ENCODE measurements at places on chromosomes 12 and 14.

- peak; percentile 56 for DNase-seq
These were observed 45.3 kb upstream of the ANO6 start for GRCh38 chr12:45170456-45171042.

- no peak for DNase-seq
These were observed 644 bp upstream of the PPP4R4 start for GRCh38 chr14:94173471-94173884.

DNA sequence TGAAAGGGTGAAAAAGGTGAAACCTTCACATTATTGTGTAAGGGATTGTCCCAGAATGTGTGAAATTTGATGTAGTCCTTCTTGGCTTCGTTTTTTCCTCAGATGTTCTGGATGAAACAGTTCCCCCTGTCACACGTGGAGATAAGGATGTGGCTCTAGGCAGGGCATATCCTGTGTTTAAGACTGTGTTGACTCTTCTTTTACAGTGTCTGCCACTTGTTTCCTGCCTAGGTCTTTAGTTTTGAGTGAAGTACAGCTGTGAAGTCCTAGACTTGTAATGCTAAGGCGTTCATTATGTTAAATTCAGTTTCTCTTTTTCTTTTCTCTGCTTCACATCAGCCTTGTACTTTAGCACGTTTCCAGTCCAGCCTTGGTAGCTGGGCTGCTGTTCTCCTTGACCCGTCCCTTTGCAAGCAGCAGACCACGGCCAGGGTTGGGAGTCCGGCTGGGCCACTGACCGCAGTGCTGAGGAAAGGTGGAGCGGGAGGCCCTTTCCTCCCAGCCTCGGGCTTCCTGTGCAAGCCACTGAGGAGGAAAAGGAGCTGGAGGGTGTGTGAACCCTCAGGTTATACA lies 59.1 kb downstream of the RASSF3 start:
- peak; percentile 36 for DNase-seq

GRCh38 chr12:66900616-66901015 lies 221.7 kb upstream of the GRIP1 start:
- no peak for DNase-seq

GRCh38 chr12:8890313-8891085 lies 23.8 kb upstream of the PHC1 start:
- DNase-seq: peak; percentile 45

DNA sequence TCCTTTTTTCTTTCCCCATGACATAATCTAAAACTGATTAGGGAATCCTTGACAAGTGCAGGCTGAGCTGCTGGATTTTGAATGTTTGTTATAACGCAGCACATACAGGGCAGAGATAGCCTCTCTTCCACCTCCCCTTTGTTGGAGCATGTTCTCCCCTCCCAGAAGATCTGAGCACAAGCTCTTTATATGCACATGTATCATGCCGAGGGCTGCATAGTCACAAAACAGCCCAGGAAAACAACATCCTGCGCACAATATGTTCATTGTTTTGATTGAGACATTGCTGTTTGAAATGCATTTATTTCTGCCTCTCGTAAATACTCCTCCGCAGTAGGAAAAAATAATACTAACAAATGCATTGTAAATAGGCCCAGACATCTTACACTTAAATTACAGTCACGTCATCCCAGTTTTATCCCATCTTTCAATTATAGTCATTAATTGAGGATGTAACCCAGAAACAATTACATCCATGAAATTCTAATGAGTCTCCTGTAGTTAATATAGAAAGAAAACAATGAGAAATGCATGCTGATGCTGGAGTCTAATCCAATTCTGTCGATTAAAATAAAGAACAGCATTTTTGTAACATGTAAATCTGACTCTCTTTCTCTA lies 401.8 kb downstream of the BTG1 start:
- DNase-seq: no peak

DNA sequence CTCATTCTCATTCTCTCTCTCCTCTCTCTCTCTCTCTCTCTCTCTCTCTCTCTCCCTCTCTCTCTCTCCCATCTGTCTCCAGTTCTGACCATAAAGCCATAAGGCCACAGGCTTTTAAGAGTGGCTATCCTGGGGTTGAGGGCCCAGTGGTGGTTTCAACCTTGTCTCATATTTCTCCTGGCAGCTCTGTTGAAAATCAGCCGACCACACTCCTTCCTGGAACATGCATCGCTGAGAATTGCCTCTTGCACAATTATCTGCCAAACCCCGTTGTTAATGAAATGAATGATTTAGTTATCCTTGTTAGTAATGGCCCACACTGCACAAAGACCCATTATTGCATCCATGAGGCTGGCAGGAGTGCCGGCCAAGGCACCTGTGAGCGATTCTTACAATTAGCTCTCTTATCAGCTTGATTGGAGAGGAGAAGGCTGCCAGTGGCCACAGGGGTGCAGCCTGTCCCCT lies 30.4 kb upstream of the KCNA5 start:
- no peak for DNase-seq

DNA sequence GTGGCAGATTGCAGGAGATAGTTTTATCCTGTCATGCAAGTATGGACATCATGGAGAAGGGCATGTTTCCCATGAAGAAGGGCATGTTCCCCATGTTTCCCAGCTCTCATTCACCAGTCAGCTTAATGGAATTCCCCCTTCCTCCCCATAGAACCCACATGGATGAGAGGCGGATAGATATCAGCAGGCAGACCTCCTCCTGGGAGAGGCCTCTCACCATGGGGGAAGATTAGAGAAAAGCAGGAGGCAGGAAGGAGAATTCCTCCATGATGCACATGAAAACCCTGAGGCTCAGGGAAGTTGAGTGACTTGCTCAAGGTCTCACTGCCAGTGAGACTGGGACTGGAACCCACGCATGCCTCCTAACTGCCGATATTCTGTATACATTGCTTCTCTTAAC lies 92.9 kb upstream of the FOXN3 start:
- no peak for DNase-seq

GRCh38 chr14:105878125-105878524 lies 351.7 kb downstream of the TMEM121 start:
- no peak for DNase-seq

- no peak for DNase-seq
These were observed 10.1 kb downstream of the GALNT16 start for GRCh38 chr14:69270097-69270496.

DNA sequence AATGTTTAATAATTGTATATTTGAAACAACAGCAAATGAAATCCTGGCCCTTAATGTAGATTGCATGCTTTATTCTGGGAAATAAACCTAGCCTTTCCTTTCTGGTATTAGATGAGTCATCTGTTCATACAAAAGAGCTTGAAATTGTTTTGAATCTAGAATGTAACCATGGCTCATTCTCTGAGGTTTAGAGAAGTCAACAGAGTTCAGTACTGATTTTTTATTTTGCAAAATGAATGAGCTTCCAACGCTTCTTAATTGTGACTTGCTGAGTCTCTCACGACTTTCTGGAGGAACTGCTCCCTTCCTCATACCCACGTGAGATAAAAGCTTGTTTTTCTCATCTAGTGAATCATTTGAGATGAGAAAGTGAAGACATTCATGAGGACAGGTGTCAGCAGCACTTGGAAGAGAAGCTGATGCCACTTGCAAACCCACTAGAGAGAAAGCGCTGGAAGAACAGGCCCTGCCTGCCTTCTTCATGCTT lies 509.6 kb downstream of the VRK1 start:
- DNase-seq: no peak

- DNase-seq: peak; percentile 4
These were observed 10.6 kb downstream of the MYO1H start for GRCh38 chr12:109358154-109358869.

GRCh38 chr14:49879646-49880204 lies 13.2 kb upstream of the ARF6 start:
- peak; percentile 48 for DNase-seq

- DNase-seq: no peak
These were observed 10.2 kb upstream of the C12orf43 start for GRCh38 chr12:121026274-121027045.

- DNase-seq: peak; percentile 49
These were observed 6.5 kb downstream of the NFE2 start for GRCh38 chr12:54294152-54294952.

DNA sequence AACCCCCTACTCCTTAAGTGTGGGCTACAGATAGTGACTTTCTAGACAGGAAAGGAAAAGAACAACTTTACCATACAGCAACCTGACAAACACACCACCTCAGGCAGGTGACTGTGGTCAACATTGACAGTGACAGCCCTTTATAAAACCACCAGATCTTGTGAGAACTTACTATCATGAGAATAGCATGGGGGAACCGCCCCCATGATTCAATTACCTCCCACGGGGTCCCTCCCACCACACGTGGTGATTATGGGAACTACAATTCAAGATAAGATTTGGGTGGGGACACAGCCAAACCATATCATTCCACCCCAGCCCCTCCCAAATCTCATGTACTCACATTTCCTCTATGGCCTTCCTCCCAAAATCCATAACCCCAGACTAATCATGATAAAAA lies 16.3 kb downstream of the OR10P1 start:
- no peak for DNase-seq

DNA sequence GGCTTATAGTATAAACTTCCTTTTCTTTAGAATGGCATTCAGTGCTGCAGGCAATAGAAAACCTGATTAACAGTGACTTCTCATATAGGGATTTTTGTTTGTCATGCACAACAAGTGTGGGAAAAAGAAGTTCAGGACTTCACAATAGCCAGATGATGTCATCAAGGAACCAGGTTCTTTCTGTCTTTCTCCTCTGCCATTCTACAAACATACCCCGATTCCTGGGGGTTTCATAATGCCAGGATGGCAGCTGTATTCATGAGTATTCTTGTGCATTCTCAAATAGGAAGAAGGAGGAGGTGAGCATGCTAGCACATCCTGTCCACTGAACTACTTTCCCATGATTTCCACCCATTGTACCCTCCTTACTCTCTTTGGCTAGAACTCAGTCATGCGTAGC lies 182.7 kb upstream of the EEA1 start:
- DNase-seq: no peak

GRCh38 chr12:89087876-89088275 lies 264.4 kb downstream of the DUSP6 start:
- no peak for DNase-seq

GRCh38 chr12:1646569-1647284 lies 17.7 kb downstream of the WNT5B start:
- no peak for DNase-seq

- DNase-seq: no peak
These were observed 1.8 kb upstream of the BHLHE41 start for GRCh38 chr12:26126340-26127284.

- no peak for DNase-seq
These were observed 179.9 kb downstream of the PTPN11 start for GRCh38 chr12:112598626-112599025.

DNA sequence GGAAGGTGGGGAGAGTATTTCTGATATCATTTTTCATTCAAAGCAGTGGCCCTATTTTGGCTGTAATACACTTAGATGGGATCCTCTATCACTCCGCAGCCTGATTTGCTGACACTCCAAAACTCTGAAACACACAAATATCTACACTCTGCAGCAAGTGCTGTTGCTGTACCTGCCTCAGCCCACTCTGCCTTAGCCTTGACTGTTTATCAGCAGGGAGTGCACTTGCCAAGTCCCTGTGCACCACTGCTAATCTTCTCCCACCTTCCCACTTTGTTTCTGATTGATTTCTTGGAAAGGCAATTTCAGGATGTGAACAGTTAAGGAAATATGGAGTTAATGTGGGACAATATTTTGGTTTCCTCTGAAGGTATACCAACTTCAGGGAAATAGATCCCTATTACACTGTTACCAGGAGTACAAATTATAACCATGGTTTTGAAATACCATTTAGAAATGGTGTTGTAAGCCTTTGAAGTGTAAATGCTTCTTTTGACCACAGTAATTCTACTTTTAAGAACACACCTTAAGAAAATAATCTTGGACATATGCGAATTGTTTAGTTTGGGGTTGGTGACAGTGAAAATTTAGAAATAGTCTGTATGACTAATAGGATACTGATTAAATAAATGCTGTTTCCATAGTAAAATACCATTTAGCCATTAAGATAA lies 59.3 kb downstream of the MBIP start:
- no peak for DNase-seq

GRCh38 chr12:47832263-47832933 lies 12.7 kb upstream of the HDAC7 start:
- DNase-seq: no peak

- DNase-seq: no peak
These were observed 152.5 kb upstream of the TMEM132C start for GRCh38 chr12:128114485-128114884.

DNA sequence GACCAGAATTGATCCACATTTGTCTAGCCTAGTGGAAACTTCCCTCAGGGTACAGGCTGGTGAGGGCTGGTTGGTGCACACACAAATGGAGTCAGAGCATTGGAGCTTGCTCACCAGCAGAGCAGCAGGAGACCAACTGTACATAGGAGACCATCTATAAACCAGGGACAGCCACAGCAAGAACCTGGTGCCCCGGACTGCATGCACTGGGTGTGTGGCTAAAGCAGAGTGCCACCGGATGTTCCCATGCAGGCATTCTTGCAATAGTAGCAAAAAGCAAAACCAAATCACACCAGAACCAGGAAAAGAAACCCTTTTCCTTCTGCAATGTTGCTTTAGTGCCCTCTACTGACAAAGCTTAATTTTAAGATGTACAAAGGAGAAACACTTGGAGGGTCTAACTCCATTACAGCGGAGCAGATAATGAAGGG lies 136.4 kb downstream of the MDGA2 start:
- DNase-seq: no peak

GRCh38 chr14:105118646-105119407 lies 49.7 kb downstream of the JAG2 start:
- DNase-seq: no peak

All from GM19239 (cell line).